ENCODE measurements at places on chromosomes 5 and 9.

DNA sequence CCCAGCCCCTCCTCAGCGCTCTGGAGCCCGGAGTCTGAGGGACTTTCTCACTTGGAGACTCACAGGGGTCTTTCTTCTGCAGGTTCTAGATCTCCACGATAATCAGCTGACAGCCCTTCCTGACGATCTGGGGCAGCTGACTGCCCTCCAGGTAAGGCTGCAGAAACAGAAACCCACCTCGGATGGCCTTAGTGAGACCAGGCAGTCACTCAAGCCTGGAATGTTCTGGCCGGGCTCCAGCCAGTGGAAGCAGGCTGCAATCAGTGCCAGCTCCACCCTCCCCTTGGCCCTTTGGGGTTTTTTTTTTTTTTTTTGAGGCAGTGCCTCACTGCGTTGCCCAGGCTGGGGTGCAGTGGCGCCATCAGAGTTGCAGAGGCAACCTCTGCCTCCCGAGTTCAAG, 7.6 kb downstream of the LRSAM1 start:
- no peak for DNase-seq

GRCh38 chr9:135343136-135343535, 136.4 kb upstream of the PPP1R26 start:
- no peak for DNase-seq

DNA sequence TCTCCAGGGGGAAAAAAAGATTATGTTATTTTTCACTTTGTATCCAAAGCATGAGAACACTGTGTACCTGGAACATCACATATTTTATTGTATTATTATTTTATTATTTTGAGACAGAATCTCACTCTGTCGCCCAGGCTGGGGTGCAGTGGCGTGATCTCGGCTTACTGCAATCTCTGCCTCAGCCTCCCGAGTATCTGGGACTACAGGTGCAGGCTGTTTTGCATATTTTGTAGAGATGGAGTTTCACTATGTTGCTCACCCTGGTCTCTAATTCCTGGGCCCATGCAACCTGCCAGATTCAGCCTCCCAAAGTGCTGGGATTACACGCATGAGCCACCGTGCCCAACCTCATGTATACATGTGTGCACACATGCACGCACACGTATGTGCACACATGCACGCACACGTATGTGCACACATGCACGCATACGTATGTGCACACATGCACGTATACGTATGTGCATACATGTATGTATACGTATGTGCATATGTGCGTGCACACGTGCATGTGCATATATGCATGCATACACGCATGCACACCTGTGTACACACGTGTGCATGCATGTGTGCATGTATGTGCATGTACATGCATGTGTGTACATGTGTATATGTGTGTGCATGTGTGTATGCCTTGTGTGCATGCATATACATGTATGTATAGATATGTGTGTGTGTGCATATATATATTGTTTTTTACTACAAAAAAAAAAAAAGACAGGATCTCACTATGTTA, 9.5 kb upstream of the UGCG start:
- no peak for DNase-seq

GRCh38 chr9:79054500-79054899, 517.3 kb upstream of the TLE4 start:
- DNase-seq = no peak

- peak; percentile 38 for DNase-seq
Observed at GRCh38 chr5:56838409-56839039, 23.2 kb downstream of the MAP3K1 start.

DNA sequence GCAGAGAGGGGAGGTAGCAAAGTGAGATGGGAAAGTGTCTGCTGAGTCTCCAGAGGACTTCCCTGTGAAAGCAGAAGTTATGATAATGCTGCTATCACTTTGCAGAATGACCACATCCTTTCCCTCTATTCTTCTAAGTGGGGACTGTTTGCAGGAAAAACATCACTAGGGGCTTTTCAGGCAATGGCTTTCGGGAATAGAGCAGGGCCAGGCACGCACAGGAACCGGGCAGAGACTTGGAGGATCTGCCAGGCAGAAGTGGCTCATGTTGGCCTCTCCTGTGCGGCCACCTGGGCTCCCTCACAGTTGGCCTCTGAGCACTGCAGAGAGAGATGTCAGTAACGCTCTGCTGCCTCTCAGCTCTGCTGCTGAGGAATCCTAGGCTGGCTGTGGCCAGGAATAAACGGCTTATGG, 214.7 kb downstream of the MAST4 start:
- no peak for DNase-seq

DNA sequence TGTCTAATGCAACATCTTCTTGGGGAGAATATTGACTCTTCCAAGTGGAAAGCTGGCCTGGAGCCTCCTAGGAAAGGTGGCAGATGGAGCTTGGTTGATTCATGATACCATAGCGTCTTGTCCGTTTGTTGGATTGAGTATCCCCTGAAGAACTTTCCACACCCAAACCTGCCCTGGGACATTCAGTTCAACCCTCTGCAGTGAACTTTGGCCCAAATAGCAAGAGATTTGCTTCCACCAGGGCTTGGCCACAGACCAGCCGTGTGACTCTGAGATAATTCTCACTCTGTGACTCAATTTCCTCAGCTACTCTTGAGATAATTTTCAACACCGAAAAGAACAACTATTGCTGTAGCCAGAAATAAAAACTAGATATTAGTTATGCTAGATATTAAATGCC, 108.0 kb upstream of the RAD23B start:
- DNase-seq = no peak

DNA sequence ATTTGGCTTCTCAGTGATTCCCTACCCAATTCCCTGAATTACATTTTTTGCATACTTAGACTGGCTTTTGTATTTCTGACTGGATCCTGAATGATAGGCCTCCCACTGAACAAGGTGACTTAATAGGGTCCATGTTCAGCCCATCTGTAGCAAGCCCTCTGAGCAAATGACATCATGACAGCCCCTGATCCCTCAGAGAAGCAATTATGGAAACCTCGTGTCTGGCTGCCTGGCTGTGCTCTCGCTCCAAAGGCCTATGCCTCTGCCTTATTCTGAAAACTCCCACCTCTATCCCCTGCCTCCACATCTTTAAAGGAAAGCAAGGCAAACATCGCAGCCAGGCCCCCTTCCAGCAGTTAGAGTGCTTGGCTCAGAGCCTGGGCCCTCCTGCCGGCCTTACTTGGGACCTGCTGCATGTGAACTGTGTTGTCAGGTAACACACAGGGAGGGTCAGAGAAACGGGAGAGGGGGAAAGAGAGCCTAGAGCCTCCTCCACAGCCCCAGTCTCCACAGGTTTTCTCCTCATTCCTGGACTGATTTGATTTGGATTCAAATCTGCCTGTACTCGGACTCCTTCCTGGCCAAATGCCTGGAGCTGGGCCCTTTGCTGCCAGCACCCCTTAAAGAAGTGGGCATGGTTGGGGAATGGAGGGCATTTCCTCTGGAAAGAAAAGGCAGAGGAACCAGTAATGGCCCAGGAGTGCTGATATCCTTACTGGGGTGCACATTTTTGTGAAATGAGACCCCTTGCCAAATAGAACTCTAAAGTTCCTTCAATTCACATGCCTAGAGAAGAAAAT, 3.8 kb downstream of the DCANP1 start:
- no peak for DNase-seq

GRCh38 chr5:37090781-37091180, 158.4 kb downstream of the CPLANE1 start:
- no peak for DNase-seq

DNA sequence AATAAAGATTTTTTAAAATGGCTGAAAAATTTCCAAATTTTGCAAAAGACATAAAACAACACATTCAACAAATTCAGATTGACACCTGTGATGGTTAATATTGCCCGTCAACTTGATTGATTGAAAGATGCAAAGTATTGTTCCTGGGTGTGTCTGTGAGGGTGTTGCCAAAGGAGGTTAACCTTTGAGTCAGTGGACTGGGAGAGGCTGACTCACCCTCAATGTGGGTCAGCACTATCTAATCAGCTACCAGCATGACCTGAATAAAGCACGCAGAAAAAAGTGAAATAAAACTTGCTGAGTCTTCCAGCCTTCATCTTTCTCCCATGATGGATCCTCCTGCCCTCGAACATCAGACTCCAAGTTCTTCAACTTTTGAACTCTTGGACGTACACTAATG, 868.0 kb upstream of the CTNND2 start:
- DNase-seq = no peak

GRCh38 chr9:92763721-92764380, 782 bp downstream of the BICD2 start:
- DNase-seq = no peak

DNA sequence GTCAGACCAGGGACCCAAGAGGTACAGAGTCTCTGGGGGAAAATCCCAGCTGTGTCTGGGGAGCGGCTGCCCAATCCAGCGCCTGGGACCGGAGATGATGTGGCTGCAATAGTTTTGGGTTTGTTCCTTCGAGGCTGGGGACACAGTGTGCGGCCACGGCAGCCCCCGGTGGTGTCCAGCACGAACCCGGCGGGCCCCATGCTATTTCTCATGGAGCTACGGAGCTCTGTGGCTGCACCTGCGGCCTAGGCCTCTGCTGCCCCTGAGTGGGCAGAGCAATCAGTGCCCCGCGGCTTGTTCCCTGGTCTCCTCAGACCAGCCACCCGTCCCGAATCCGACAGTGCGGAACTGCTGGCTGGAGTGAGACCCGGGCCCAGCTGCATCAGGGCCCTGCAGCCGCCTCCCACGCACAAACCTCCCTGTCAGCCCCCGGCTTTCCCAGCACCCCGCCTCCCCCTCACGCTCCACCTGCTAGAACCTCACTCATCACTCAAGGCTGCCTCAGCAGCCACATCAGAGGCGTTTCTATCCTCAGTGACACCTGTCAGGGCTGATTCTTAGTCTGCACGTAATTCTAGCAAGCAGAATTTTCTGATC, 29.0 kb downstream of the SARDH start:
- peak; percentile 88 for DNase-seq

DNA sequence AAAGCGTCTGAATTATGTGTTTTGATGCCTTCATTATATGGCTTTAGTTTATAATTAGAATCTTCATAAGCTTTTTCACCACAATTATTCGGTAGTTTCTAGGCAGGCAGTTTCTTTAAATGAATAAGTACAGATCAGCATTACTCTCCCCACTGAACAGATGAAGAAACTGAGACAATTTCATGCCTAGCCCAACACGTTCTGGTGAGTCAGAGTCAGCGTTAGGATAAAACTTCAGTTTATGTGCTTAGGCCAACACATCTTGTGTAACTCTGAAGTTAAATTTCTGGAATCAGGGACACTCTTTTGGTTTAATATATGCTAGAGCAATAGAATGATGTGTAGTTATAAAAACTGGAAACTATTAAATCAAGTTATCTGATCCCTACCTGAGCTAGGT, 186.7 kb upstream of the ELL2 start:
- no peak for DNase-seq

GRCh38 chr9:21016701-21017491, 14.5 kb downstream of the HACD4 start:
- no peak for DNase-seq

DNA sequence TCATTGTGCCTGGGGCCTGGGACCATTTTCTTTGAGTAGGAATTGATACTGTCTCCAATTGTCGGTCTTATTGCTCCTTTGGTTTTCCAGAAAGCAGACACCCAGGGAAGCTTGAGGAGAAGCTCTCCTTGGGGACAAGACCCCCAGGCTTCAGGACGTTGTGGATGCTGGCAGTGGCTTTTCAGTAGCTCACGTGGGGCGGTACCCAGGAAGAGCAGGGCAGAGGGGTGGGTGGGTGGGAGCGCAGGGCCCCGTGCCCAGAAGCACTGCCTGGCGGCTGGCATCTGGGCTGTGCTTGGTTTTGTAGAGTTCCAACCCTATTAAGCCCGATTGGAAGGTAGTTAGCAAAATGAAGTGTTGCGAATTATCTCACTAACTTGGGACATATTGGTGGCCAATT, 374.2 kb upstream of the IRX1 start:
- DNase-seq = no peak

DNA sequence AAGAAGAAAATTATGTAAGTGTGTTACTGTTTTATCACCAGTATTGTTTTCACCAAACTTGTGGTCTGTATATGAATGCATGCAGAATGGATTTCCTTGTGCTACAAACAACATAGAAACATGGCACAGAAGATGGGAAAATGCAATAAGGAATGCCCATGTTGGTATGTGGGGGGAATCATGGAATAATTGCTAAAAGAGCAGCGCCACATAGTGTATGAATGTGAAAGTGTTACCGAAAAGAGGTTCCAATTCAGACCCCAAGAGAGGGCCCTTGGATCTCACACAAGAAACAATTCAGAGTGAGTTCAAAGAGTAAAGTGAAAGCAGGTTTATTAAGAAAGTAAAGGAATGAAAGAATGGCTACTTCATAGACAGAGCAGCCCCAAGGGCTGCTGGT, 26.4 kb upstream of the TYRP1 start:
- no peak for DNase-seq

- no peak for DNase-seq
Observed at GRCh38 chr9:105128908-105129600, 115.4 kb upstream of the SLC44A1 start.

DNA sequence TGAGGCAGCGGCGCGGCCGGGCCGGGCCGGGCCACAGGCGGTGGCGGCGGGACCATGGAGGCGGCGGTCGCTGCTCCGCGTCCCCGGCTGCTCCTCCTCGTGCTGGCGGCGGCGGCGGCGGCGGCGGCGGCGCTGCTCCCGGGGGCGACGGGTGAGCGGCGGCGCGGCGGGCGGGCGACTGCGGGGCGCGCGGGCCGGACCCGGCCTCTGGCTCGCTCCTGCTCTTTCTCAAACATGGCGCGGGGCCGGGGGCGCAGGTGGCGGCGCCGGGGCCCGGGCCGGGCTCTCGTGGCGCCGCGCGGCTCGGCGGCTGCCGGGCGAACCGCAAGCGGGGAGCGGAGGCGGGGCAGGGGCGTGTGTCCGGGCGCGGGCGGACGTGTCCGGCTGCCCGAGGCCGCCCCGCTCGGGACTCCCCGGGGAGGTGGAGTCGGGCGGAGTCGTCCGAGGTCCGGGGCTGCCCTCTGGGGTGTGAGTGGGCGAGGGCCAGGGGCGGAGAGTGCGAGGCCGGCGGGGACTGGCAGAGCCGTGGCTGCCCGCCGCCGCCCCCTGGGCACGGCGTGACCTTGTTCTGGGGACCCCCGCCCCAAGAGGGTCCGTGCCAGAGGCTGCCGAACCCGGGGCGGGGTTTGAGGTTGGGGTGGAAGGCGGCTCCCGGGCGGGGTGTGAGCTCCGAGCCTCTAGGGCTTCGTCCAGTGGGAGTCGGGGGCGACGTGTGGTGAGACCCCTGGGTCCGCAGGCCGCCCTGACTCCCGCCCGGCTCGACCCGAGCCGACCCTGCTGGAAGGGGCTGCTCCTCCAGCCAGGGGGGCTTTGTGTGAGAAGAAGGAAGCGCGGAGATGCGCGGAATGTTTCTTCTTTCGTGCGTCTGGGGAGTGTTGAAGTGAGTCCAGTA, 485 bp downstream of the TGFBR1 start:
- no peak for DNase-seq

All from NCI-H510A treated with DMSO at 0.1 percent for 48 hours (cell line).